ENCODE measurements at places on chromosomes 2 and 18.

- no peak for DNase-seq
Measured at GRCh38 chr18:51397347-51397962, 200.0 kb upstream of the MEX3C start.

DNA sequence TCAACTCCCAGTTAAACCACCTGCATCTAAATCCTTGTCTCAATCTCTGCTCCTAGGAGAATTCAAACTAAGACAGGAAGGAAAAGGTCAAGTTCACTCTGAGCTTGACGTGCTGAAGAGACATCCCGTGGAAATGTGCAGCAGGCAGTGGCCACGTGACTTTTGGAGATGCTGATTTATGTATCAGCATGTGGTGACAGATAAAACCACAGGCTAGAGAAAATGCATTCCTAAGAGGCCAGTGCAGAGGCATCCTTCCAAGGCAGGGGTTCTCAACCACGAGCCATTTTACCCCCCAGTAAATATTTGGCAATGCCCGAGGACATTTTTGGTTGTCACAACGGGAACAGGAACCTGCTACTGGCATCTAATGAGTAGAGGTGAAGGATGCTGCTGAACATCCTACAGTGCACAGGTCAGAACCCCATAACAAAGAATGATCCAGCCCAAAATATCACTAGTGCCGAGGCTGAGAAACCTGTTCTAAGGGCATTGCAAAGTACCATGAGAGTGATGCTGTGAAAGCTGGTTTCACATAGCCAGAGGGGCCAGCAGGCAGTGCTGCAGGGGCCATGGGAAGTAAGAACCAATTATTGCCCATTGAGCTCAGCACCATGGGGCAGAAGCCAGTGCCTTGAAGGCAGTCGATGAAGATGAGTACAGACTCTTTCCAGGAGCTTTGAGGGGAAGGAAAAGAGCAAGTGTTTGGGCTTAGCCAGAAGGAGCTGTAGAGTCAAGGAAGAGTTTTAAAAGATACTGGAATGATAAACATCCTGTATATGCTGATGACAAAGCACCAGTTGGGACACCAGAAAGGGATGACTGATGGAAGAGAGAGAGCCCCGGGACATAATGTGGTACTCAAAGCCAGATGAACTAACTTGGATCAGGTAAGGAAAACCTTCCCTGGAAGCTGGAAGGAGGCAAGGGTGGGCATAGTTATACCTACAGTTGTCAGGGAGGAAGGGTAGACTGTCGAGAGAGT, 174.6 kb downstream of the HAUS1 start:
- DNase-seq: no peak

DNA sequence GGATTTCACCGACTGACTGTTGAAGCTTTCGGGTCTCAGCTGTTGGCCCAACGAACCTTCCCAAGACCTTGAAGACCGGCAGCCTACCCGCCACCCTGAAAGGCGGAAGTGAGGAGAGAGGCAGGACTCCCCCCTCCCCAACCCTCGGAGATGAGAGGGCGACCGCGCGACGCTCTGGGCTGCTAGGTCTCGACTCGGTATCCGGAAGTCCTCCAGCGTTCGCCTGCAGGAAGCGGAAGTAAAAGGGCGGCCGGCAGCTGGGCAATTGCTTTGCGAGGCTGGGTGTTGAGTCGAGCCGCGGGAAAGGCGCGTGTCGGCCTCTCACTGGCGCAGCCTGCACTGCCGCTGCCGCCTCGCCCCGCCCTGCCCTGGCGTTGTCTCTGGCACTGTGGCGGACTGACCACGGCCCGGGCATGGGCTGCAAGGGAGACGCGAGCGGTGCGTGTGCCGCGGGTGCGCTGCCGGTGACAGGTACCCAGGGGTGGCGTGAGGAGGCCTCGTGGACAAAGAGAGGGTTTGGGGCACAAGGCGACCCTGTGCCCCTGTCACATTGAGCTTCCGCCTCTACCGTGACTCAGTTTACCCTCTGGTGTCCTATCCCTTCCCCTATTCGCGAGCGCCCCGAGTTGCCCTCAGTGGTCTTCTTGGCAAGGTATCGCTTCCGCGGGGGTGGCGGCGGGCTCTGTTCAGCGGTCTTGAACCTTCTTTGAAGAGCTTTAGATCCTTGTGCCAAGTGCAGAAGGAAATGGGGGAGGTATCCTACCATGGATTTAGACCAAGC, at the start of gene UGGT1:
TSS of gene UGGT1 (plus strand) at position 256 of the 781 bp plus-strand sequence. CDS start at position 414, 158 bp downstream.
- DNase-seq: peak; percentile 90

GRCh38 chr18:57801325-57801724, 1.8 kb downstream of the ATP8B1 start:
- DNase-seq: no peak

DNA sequence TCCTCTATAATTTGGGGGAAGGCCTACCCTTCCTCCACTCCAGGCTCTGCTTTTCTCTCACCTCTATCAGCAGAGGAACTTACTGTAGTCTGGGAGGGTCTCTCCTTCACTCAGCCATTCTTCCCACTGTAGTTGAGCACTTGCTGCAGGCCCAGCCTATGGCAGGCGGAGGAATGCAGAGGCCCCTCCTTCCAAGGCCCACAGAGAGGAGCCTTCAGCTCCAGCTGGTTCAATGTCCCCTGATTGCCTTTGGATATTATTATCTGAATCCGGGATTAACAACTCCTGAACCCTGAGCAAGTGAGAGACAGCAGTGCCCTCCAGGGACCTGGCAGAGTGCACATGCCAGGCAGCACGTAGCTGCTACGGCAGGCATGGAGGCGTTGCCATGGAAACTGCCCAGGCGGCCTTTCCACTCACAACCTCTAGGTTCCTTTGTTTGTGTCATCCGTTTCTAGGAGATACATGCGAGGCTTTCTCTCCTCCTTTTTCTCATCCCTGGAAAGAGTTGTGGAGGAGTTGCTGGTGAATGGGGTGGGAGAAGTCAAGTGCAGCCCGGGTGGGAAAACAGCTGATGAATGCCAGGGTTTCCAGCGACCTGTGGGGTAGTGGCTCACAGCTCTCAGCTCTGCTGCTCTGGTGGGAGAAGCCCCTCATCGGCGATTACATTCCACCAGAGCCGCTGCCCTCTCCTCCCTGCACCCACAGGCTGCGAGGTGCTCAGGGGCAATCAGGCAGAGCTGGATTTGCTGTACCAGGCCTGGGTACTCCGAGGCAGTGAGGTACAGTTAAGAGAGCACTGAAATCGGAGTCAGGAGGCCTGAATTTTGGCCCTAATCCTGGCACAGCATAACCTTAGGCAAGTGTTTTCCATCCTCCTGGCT, 55.3 kb upstream of the HK2 start:
- no peak for DNase-seq

DNA sequence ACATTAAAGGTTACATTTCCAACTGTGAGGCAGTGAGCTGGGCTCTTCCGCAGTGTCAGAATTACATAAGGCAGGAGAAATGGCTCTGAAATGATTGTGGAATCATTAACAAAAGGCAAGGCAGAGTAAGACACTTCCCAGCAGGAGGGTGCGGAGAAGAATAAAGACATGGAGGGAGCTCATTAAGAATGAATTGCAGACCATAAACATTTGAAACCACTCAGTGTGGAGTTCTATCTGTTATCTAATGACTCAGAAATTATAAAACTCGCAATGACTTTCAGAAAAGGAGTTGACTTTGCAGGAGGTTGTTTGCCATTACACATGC, 77.0 kb downstream of the SMIM21 start:
- DNase-seq: no peak

DNA sequence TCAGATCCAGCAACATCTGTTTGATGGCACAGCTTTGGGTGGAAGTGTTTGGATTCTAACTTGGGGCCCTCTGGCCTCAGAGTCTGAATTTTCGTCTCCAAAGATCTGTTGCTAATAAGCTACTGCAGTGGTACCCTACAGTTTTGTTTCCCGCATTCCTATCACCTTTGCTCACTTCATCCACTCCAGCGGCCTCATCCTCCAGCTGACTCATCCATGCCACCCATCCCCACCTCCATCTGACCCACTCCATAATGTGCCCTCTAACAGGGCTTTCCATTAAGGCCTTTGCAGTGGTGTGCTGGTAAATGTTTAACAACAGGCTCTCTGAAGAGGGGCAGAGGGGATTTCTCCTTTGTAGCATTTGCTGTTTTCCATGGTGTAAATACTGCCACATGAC, 225.5 kb downstream of the TGIF1 start:
- DNase-seq: no peak

GRCh38 chr18:12282442-12283039, 25.5 kb upstream of the TUBB6 start:
- no peak for DNase-seq

DNA sequence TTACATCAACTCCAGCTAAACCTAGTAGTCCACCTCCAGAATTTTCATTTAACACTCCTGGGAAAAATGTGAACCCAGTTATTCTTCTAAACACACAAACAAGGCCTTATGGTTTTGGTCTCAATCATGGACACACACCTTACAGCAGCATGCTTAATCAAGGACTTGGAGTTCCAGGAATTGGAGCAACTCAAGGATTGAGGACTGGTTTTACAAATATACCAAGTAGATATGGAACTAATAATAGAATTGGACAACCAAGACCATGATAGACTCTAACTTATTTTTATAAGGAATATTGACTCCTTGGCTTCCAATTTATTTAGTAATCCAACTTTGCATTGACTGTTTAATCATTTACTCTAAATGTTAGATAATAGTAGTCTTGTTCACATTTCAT, 44.2 kb downstream of the NLRC4 start:
- DNase-seq: no peak

- DNase-seq: no peak
Measured at GRCh38 chr18:9878095-9878494, 7.7 kb upstream of the TXNDC2 start.

DNA sequence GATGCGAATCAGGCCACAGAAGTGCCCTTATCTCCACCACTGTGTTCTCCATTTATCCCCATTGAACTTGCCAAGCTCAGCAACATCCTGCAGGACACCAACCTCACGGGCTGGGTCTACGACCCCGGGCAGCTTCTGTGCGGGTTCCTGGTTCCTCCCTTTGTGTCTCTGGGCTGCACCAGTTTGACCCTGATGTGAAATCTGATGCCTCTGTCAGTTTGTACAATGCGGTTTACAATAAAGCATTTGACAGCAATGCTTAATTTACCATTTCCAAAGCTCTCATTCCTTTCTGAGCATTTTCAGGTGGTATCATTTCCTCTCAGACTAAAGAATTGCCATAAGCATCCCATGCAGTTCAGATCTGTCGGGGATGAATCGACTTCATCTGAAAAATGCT, 3.3 kb upstream of the TMEM18 start:
- no peak for DNase-seq

- no peak for DNase-seq
Measured at GRCh38 chr18:55439056-55439455, 148.9 kb downstream of the TCF4 start.

GRCh38 chr2:105325389-105325963, 4.1 kb downstream of the TGFBRAP1 start:
- DNase-seq: no peak

DNA sequence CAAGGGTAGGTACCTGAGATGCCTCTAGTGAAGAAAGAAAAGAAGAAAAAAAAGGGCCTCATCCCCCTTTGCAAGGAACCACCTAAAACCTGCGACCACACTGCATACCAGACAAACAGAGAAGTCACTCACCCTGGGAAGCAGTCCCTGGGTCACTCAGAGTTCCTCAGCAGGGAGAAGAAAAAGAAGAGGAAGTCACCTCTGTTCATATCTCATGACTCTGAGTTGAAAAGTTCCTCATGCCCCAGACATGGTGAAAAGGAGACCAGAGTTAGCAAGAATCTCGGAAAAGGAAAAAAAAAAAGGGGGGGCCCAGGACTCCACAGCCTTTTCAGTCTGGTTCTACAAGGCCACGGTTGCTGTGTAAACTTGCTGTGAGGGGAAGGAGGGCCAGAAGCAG, 478.4 kb upstream of the NRXN1 start:
- no peak for DNase-seq

DNA sequence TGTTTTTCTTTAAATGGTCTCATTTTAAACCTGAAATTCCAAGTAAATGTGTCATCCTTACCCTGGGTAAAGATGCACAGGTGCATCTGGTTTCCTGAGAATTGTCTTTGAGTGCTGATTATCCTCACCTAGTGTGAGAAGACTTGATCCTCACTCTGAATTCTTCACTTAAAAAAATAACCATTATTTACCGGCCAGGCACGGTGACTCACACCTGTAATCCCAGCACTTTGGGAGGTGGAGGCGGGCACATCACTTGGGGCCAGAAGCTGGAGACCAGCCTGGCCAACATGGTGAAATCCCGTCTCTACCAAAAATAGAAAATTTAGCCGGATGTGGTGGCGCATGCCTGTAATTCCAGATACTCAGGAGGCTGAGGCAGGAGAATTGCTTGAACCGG, 9.9 kb upstream of the WNT6 start:
- no peak for DNase-seq

- DNase-seq: no peak
Measured at GRCh38 chr2:206799083-206799482, 33.7 kb downstream of the FASTKD2 start.

GRCh38 chr18:22483407-22483806, 65.7 kb upstream of the CTAGE1 start:
- no peak for DNase-seq

GRCh38 chr2:240256704-240257637, 116.5 kb upstream of the OTOS start:
- no peak for DNase-seq

GRCh38 chr2:222866358-222866960, 5.6 kb downstream of the ACSL3 start:
- no peak for DNase-seq

- no peak for DNase-seq
Measured at GRCh38 chr2:6177811-6178210, 485.6 kb downstream of the SOX11 start.

DNA sequence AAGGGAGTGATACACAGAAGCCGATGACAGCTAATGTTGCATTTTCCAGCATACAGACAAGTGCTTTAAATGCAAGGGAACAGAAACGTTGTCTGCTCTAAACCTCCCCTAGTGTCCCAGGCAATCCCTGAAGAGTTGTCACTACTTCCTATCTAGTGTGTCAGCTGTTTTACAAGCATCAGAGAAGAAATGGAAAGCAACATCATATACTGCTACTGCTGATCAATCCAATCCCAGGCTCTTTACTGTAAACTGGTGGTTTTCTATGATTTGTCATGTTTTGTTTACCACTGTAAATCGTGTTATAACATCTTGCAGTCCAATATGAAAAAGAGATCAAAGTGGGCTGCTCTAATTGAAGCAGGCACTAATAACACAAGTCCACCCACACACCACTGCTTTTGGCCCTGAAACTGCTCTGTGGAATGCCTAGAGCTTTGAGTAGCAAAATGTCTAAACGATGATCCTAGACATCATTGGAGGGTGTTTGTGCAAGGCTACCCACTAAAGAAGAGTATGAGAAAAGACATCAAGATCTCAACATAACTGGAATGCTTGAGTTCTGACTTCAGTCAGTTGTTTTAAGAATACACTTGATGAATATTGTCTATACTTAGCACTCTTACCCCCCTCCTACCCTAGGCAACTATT, 18.1 kb upstream of the ROCK1 start:
- no peak for DNase-seq

- DNase-seq: no peak
Measured at GRCh38 chr2:200596774-200597570, 11.2 kb downstream of the AOX1 start.

- DNase-seq: no peak
Measured at GRCh38 chr2:60708630-60709320, 47.3 kb upstream of the PAPOLG start.

DNA sequence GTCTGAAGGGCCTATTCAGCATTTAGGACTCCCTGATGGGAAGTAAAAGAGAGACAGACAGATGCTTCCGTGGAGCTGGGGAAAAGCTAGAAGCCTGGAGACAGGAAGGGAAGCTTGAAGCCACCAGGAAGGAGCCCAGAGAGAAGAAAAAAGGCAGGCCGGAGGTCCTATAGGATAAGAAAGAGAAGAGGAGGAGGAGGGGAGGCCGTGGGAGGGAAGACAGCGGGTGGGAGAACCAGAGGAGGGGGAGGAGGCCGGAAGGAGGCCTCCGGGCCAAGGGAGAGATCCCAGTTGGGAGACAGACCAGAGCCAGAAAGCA, 107.1 kb upstream of the PKDCC start:
- no peak for DNase-seq
